ENCODE measurements at places on chromosomes 7 and 10.

- DNase-seq, result no peak
Observed at GRCh38 chr7:123844712-123845219, at the start of gene HYAL4. Gene HYAL4, plus strand, starts transcription at chr7:123845169. Its CDS starts 23,105 bp downstream, at chr7:123868274.

GRCh38 chr10:92848037-92848440 lies 281 bp upstream of the EXOC6 start:
- DNase-seq, result no peak

DNA sequence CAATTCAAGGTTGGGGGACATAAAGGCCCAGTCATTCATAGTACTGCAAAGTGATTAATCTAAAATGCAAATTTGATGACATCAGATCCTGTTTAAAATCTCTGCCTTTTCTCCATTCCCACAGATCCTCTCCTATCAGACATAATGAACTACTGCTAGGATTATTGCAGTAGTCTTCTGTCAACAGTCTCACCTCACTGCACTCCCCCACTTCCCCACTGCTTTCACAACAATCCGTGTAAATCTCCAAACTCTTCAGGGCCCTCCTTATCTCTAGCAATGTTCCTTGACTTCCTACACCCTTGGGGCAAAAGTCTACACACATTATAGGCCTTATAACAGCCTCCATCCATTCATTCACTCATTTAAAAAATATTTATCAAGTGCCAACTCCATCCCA lies 112.4 kb downstream of the KBTBD2 start:
- DNase-seq, result no peak

DNA sequence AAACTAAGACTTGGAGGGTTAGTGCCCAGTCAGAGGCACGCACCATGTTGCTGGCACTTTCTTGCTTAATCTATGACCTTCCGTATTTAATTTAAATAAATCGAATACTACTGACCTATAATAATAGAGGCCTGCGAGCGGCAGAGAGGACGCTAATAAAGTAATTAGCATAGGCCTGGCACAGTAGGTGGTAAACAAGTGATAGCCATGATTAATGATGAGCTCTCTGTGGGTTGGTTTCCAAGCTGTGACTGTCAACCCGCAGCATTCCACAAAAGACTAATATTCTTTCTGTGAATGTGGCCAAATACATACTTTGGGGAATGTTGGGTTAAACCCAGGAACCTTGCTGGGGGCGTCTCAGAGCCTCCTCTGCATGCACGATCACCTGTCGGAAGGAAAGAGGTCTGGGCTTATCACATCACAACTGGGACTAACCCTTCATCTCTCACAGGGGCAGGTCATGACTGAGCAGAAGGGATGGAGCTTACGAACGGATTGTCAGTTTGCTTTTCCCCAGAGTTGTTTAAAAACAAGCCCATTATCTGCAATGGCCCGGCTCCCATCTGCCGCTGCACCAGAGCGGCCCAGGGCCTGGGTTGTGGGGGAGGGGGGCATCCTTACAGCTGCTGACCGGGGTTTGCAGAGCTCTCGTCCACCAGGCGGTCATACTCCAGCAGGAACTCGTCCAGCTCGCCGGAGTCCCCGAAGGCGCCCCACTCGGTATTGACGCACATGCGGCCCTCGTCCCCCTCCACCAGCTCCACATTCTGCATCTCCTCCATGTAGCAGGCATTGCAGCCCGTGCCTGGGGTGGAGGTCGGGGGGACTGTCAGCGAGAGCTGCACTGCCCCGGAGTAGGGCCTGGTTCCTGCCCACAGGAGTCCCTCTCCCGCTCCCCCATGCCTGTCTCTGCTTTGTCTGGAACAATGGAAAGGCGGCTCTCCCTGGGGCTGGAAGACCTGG lies 6.2 kb upstream of the MYL7 start:
- no peak for DNase-seq

DNA sequence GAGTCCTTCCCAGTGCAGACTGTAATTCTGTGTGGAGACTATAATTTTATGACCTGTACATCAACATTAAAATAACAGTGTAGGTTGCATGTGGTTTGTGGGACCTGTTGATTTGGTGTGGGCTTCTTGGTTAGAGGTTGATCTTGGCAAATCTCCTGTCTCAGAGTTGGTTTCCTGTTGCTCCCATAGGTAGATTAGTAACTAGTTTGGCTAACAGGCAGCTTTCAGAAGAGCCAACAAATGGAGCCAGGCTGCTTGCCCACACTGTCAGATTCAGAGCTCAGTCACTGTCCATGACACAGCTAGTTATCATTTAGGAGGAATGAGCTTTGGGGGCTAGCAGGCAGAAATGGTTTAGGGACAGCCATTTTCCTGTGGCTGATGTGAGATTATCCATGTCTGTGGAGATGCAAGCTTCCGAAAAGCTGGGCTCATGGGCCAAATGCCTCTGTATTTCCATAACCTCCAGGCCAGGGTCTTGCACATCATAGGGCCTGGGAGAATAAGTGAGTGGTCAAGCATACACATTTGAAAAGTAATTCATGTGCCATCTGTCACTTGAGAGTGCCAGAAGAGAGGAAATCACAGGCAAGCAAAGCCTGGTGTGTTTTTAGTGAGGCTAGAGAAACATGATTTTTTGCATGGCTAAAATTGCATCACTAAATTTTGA lies 33.4 kb downstream of the CCM2 start:
- no peak for DNase-seq

DNA sequence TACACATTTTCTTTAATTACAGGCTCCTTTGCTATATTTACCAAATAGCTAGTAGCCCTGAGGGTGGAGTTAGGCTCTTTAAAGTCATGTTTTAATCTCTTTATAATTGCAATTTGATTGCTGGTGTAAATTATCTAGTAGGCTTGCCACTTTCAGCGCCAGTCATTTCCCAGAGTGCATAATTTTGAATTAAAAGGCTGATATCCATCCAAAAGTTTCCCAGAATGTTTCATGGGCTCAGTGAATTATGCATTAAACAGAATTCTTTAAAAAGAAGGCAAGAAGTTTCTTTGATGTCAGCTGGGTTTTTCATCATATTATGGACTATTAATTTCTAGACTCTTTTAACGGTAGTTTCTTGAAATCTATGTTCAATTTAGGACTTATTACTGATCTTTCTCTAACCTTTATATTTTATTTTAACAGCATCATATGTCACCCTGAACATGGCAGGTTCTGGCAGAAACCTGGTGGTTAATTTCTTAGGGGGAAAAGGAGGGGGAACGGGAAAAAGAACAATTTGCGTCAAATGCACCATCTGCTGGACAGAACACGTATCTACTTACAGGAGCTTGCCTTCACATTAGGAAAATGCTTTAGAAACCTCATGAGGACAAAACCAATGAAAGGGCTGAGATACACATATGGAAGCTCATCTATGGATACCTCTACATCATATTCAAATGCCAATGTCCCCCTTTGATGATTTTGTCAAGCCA lies 171.1 kb downstream of the GRM3 start:
- peak; percentile 18 for DNase-seq

- no peak for DNase-seq
Observed at GRCh38 chr10:96686514-96686913, 33.8 kb downstream of the PIK3AP1 start.

DNA sequence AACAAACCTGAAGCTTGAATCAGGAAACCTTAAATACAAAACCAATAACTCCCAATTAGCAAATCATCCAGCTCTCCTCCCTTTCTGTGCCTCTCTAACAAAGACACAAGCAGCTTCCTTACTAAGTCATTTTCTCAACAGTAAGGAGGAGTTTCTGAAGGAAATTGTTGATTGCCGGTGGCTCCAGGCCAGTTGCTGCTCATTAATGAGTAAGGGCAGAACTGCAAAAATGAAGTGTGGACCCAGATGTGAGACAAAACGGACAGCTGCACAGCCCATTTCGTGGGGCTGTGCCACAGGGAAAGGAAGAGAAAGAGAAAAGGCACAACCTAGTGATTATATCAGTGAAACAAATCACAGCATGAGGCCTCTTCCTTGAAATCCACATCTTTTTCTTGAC lies 42.8 kb upstream of the RHOBTB1 start:
- DNase-seq, result no peak

- no peak for DNase-seq
Observed at GRCh38 chr7:155458111-155458877, at the start of gene EN2. Gene EN2, plus strand, starts transcription at chr7:155458129. Its CDS starts 249 bp downstream, at chr7:155458378.

DNA sequence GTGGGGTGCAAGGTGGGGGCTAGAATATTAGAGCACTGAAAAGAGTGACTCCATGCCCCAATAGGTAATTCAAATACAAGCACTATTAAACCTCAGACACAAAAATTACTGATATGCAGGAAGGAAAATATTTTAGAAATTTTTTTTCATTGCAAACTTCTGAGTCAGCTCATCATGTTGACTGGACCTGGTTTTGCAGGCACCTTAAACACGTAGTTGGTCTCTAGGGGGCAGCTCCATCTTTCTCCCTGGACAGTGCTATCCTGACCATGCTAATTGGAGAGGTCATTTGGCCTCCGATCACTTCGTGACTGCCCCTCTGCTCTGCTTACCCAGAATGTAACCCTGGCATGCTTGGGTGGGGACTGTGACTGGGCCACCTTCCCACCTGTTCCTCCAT lies 368.4 kb upstream of the MKI67 start:
- no peak for DNase-seq

DNA sequence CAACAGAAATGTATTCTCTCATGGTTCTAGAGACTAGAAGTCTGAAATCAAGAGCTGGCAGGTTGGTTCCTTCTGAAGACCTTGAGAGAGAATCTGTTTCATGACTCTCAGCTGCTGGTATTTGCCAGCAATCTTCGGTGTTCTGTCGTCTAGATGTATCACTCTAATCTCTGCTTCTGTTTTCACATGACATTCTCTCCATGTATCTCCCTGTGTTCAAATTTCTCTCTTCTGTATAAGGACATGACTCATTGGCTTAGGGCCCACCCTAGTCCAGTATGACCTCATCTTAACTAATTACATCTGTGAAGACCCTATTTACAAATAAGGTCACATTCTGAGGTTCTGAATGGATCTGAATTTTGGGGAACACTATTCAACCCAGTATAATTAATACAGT lies 82.3 kb downstream of the ANKRD7 start:
- no peak for DNase-seq

DNA sequence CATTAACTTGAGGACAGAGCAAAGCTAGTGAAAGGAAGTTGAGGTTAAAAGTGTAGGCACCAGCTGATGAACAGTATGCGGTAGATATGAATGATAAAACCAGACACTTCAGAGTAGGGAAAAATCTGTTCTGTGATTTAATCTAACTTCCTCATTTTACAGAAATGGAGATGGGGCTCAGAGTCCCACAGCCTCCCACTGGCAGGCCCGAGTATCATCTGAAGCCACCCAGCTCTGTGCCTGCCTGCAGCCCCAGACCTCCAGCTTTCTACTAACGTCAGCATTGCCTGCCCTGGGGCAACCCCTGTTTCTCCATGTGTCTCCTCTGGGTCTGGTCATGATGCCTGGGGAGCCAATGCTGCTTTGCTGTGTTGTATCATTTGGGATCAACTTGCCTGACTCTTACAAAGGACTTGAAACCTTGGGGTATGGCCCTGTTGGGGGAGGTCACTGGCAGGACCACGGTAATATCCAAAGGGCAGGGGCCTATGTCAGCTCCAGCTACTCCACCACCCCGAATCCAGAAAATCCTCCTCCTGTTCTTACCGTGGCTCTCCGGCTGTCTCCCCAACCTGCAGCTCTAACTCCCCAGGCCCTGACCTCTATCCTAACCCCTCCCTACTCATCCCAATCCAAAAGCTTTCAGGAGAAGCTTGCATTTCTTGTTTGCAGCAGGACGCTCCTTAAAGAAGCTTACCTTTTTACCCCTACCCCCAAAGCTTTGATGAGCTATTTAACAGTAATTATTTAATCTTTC lies 56.2 kb upstream of the NPY start:
- DNase-seq, result peak; percentile 2

DNA sequence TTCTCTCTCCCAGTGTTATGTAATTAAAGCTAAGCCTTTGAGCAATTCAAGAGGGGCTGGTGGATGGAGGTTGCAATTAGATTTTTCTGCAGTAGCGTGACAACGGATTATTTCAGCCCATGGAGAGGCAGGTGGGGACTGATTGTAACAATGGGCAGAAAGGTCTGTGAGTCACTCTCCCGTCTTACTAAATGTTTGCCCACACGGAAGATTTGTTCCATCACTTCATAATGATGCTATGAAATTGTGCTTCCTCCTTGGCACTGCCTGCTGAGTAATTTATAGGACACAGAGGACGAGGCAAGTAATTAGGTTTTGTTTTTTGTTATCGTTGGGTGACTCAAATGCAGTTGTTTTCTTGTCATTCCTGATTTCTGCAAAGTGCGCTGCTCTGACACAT lies 594.5 kb upstream of the DPP6 start:
- peak; percentile 98 for DNase-seq

DNA sequence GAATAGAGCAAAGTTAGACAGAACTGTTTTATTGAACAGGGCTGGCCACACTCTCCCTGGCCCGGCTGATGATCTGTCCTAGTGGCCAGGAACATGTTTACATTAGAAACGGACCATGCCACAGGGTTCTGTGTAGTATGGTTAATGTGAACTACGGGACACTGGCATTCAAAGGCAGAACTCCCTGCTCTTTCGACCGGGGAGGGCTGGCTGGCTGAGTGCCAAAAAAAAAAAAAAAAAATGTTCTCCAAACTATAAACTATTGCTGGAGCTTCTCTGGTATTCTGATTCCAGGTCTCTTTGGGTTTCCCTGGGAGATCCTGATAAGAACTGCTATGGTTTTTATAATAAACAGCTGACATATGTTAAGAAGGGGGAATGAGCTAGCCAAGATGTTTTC lies 1262.6 kb upstream of the SORCS1 start:
- DNase-seq, result no peak

- DNase-seq, result peak; percentile 50
Observed at GRCh38 chr7:25887266-25887665, 264.7 kb upstream of the NFE2L3 start.

DNA sequence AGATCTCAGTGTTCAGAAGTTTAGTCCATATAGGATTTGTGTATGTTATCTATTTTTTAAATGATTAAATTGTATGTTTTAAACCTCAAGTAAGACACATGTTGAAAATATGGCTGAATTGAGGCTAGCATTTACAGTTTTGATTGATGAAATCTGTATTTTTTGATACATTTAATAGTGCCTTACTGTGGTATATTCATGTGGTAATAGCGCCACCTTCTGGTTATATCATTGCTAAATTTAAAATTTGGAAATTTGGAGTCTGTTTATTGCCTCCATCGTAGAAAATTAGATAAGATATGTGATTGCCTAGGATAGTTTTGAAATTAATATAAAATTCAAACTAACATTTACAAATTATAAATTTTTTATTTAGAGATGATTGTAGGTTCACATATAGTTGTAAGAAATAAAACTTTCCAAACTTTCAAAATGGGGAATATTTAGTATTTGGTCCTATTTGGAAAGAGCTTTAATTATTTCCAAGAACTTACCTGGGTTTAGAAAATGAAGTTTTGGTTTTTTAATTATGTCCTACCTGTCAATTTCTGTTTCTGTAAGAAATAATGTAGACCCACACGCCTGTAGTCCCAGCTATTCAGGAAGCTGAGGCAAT lies 19.1 kb upstream of the ARMS2 start:
- peak; percentile 16 for DNase-seq

Measured in NCI-H146 (cell line).